ENCODE measurements at places on chromosomes 6 and 20.

DNA sequence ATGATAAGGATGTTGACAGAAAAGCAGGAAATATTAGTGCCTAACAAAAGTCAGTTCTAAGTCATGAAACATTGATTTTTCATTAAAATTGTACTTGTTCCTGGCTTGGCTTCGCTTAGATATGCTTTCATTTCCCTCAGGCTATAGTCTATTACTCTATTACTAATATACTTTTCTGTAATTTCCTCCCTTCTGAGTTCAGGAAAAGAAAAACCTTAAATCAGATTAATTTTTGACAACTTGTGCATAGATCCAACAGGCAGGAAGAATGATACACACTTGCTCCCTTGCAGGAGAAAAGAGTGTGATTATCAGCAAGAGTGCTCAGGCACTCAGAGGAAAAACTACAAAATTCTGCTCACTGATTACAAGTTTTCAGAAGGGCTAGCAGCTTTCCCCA lies 145.2 kb upstream of the THEMIS start:
- DNase-seq: no peak

- DNase-seq: no peak
These were observed 29.2 kb downstream of the AFDN start for GRCh38 chr6:167855825-167856425.

GRCh38 chr20:21064924-21065323 lies 41.2 kb downstream of the LINC00237 start:
- no peak for DNase-seq

DNA sequence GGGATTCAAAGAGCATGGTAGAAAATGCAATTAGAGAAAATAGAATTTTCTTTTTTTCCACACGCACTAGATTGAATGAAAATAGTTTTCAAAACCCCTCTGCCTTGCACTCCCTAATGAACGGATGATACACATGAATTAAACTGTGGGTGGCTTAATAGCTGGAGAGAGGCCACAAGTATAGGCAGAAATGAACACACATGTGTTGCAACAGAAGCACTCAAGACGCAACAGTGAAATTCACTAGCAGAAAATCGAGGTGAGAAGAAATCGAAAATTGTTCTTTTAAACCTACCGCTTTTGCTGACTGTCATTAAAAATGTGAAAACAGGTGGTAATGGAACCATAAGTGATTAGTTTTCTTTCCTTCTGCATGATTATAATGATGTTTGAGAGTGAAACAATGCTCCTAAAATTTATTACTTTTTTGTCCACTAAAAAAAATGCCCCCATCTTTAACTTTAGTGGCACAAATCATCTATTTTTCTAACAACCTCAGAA lies 80.1 kb upstream of the SHLD1 start:
- no peak for DNase-seq

GRCh38 chr6:38725414-38726183 lies 10.5 kb downstream of the DNAH8 start:
- DNase-seq: no peak

GRCh38 chr6:147974376-147974775 lies 368.3 kb upstream of the SASH1 start:
- no peak for DNase-seq
